ENCODE measurements at places on chromosomes 16 and 17.

DNA sequence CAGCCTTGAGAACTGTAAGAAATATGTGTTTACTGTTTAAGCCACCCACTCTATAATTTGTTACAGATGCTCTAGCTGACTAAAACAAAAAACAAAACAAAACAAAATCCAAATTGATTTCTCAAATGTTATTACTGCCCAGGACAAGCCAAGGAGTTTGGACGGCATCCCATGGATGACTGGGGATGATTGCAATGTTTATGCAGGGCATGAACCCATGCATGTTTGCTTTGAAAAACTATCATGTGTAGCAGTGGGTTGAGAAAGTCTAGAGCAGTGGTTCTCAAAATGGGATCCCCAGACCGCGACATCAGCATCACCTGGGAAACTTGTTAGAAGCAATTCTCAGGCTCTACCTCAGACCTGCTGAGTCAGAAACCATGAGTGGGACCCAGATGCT, 223.2 kb upstream of the PSMD7 start:
- DNase-seq, result no peak

DNA sequence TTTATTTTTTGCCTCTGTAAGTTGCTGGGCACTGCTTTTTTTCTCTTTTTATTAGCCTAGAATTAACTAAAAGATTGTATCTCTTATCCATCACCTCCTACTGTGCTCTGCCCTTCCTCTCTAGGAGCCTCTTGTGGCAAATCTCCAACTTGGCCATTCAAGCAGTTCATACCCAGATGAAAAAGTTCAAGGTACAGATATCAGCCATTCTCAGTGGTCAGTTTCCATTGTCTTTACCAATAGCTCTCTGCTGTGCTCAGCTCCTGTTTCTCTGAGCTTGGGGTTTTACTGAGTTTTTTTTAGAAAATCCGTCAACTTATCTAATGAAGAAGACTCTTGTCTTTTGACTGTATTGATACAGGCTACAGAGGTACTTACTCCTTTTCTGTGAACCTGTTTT, 15.6 kb downstream of the MOSMO start:
- DNase-seq, result no peak

DNA sequence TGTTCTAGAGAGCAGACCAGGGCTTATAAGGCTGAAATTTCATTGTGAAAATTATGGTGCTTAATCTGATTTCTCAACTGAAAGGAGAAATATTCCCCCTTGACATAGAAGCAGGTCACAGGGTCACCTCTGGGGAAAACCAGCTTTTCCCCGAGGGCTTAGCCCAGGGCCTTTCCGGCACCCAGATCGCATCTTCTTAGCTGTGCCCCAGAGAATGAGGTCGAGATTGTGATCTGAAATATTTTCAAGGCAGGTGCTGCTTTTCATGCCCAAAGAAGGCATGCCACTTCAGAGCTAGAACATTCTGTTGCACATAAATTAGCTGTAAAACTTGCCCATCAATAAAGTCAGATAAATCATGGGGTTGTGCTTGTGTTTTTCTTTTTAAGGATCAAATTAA, 25.4 kb upstream of the ARHGAP17 start:
- no peak for DNase-seq

- DNase-seq, result no peak
Observed at GRCh38 chr17:59416184-59416583, 84.7 kb downstream of the YPEL2 start.

- peak; percentile 14 for DNase-seq
Observed at GRCh38 chr17:1298606-1299005, 19.1 kb downstream of the TRARG1 start.

DNA sequence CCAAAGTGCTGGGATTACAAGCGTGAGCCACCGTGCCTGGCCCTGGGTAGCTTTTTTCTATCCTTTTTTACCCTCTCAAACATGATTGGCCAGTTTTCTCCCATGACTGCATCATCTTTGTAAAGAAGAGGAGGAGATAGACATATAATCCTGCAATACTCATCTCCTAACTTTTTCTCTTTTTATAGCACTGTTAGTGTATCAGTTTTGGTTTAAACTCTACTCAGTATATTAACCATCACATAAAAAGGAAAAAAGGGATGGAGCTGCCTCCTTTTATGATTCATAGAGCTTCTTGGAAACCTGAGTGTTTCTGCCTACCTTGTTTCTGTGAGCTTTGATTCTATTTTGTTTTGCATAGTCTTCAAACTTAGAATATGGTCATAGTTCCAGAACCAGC, 12.0 kb upstream of the TMEM106A start:
- no peak for DNase-seq

DNA sequence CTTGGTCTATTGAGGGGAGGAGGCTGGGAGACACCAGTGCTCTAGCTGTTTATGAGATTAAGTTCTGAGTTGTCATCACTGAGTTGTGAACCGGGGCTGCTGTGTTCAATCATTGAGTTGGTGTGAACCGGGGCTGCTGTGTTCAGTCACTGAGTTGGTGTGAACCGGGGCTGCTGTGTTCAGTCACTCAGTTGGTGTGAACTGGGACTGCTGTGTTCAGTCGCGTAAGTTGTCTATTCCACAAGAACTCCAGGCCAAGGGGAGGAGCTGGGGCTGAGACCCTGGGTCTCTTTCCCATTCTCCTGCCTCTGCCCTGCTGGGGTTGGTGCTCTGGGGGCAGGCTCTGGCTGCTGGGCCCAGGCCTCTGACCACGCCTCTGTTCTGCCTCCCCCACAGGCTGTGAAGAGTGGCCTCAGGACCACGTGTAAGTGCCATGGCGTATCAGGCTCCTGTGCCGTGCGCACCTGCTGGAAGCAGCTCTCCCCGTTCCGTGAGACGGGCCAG, 24.5 kb downstream of the WNT9B start:
- DNase-seq, result no peak

GRCh38 chr16:11414815-11415775, 69.8 kb downstream of the RMI2 start:
- DNase-seq, result no peak

DNA sequence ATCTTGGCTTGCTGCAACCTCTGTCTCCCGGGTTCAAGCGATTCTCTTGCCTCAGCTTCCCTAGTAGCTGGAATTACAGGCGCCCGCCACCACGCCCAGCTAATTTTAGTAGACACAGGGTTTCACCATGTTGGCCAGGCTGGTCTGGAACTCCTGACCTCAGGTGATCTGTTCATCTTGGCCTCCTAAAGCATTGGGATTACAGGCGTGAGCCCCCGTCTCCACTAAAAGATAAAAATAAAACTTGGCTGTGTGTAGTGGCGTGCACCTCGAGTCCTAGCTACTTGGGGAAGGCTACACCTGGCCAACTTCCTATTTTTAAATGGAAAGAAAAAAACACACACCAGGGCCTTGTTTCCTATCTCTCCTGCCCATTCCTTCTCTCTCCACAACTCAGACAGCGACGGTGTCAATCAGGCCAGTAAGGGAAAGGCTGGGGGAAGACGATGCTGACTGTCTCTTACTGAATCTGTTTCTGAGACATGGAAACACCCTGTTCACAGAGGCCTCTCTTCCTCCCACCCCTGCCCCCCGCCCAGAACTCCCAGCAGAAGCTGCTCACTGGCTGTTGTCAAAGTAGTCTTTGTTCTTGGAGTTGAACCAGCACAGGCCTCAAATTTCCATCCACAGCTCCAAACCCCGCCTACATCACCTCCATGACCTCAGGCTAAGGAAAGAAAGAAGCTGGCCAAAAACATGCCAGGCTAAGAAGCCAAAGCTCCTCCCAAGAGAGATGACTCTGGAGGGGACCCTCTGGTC, 96.6 kb downstream of the NXN start:
- DNase-seq, result no peak

DNA sequence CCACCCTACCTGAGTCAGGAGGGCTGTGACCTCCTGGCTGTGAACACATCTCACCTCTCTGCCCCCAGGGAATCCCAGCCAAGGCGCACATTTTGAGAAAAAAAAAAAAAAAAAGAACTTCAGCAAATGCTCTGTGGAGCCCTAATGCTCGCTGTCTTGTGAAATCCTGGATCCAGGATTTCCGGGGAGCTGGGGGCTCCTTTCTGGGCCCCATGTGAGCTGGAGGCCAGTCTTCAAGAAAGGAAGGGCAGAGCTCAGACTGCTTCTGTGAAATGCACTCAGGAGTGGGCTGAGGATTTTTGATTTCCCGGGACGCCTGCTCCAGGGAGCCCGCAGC, 36.0 kb upstream of the EMP2 start:
- DNase-seq, result no peak

- no peak for DNase-seq
Observed at GRCh38 chr17:73705594-73705993, 61.3 kb upstream of the SDK2 start.

DNA sequence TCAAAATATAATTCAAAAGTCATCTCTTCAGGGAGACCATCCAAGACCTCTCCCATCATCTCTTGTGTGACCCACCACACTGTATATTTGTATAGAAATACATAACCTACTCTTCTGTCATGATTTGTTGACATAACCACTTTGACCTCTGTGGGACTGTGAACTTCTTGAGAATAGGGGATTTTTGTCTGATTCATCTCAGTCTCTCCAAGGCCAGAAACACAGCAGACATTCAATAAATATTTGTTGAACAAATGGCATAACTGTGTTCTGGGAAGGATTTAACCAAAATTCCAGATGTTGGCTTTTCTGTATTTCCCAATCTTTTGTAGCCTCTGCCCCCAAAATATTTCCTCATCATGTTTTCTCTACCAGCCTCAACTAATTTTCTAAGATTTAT, 169.7 kb downstream of the CDH11 start:
- DNase-seq, result no peak

DNA sequence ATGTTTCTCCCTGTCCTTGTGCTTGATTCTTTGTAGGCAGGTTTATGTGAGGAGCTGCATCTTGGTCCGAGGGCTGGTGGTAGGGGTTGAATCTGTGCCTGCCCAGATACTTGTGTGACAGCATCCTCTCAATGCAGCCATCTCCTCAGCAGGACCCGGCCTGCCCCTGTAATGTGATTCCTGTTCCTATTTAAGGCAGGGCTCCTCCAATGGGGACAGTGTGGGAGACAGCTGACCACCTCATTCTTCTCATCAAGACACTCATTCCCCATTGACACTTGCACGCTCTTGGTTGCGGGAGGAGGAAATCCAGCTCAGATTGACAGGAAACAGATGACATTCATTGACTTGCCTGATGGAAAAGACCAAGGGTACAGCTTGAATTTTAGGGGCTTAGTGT, 384.5 kb downstream of the CPPED1 start:
- no peak for DNase-seq

DNA sequence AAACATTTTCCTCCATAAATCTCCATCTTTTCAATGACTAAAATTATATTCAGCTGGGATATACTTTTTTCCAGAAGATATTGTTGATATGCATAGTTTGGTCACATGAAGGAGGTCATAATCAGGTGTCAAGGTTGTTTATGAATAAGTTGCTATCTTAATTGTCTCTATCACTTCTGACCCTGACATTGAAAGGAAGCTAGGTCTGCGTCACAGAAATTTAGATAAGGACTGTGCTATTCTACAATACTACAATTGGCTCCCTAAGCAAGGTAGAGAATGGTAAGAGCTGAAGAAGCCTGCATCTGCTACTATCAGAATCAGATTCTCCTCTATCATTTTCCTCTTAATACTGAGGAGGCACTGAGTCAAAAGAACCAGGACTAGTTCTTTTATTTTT, 67.5 kb downstream of the CACNG1 start:
- DNase-seq, result no peak

DNA sequence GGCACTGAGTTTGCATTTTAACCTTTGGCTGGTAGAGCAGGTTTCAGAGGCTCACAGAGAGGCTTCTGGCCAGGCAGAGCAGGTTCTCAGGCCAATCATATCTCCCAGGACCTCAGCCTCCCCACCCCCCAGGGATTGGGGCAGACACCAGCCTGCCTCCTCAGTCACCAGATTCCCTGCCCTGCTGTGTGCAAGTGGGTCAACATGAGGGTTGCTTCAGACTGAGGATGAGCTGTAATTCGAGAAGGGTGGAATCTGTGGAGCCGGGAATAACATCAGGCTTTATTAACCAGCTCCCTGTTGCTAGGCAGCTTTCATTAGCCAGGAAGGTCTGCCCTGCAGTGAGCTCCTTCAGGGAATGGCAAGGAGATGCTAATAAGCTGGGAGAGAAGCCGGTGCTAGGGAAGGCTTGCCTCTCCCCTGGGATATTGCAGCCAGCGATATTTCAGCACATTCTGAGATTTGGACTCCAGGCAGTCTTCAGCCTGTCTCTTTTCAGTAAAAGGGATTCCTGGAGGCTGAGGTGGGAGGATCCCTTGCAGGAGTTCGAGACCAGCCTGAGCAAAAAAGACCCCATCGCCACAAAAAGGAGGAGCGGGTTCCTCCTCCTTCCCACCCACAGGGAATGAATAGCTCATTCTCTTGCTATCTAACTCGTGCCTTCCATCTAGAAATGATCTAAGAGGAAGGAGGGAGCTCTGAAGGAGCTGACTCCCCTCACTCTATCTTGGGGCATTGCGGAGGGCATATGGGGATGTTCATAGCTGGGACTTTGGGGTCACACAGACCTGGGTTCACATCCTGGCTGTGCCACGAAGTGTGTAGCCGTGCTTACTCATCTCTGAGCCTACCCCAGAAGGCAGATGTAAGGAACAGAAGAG, 10.7 kb downstream of the SGSM2 start:
- no peak for DNase-seq

- no peak for DNase-seq
Observed at GRCh38 chr17:7586673-7587419, 3.0 kb downstream of the SOX15 start.

DNA sequence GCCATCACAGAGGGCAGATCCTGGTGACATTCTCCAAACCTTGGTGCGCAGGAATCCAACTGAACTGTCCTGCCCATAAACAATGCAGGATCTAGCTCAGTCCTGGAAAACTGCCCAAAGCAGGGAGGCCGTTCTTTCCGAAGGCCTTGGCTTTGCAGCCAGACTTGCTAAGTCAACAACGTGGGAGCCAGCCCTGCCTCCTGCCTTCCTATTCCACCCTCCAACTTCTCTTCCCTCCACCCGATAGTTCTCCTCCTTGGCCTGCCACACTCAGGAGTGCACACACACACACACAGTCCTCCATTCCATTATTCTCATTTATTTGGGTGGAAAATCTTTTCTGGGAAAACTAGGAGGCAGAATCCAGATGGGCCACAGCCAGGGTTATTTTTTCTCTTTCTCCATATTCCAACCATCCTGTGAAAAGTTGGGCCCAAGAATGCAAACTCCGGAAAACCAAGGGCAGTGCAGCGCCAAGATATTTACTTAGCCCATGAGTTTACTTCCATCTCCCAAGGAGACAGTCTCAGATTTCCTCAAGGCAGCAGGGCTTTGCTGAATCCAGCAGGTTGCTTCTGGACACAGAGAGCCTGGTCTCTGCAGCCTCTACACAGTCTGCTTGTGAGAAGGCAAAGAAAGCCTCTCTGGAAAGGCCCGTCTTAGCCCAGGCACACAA, 15.8 kb downstream of the COPRS start:
- DNase-seq, result no peak

- no peak for DNase-seq
Observed at GRCh38 chr17:81928544-81929252, 1.2 kb upstream of the MAFG start.

- no peak for DNase-seq
Observed at GRCh38 chr16:12874186-12874585, 27.2 kb upstream of the SHISA9 start.

- DNase-seq, result no peak
Observed at GRCh38 chr16:81996664-81997509, 14.4 kb downstream of the SDR42E1 start.
